IPS-NIHi11 (cell line): ENCODE measurements at places on chromosomes 12 and 14.

- no peak for DNase-seq
Measured at GRCh38 chr12:73185403-73185802, 913.2 kb downstream of the TRHDE start.

- no peak for DNase-seq
Measured at GRCh38 chr12:31651893-31652521, 7.5 kb upstream of the ETFBKMT start.

DNA sequence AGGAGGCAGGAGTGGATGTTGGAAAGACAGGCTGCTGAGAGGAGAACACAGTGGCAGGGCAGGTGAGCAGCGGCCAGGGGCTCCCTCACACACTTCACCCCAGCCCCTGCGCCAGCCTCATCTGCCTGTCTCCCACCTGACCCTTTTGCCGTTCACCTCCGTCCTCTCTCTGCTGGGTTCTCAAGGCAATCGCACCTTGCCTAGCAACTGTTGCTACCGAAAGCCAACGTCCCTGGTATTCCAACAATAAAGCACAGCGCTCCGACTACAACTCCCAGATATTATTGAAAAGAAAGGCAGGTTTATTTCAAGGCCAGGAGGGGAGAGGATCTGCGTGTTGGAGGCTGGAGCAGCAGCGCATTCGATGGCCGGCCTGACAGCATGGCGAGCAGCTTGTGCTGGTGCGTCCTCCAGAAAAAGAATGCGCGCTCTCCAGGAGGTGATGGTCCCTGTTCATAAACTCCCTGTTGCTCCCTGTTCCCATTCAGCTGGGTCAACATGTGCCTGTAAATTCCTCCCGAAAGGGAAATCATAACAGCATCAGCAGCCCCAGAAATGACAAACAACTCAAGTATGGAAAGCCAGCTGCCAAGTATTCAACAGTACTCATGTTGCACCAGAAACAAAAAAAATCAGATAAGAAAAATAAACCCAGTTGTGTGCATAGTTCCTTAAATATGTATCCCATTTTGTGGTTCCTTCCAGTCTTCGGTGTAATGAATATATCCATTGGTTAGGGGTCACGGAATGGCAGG is 153.0 kb upstream of the DIO3 start:
- no peak for DNase-seq

- DNase-seq: peak; percentile 69
Measured at GRCh38 chr14:90513161-90514014, 116.6 kb downstream of the CALM1 start.

GRCh38 chr14:23435543-23436326 is at the start of gene MYH7:
Gene MYH7 (minus strand): TSS chr14:23435660. CDS start chr14:23433732, 1,928 bp downstream.
- DNase-seq: no peak

DNA sequence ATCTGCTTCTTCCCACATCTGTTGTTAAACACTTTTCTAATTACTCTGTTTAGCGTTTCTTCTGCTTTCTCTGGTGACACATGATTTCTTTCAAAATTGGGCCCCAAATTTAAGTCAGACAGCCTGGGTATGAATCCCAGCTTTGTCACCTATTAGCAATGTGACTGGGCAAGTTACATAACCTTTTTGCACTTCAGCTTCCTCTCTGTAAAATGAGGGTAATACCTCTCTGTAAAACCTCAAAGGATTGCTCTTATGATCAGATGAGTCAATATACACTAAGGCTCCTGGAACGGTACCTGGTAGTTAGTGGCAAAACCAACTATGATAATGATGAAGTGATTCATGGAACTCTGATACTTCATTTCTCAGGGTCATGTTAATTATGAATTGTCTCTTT is 33.0 kb downstream of the E2F7 start:
- DNase-seq: no peak

DNA sequence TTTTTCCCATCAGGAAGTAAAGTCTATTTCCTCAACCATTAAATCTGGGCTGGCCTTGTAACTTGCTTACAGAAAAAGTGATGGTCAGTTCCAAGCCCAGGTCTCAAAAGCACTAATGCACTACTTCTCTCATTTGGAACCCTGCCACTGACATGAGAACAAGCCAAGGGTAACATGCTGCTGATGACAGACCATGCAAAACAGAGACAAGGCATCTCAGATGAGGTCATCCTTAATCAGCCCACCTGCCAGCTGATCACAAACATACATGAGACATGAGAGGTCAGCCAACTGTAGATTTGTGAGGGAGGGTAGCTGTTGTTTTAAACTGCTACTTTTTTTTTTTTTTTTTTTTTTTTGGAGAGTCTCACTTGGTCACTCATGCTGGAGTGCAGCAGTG is 16.2 kb downstream of the TWF1 start:
- DNase-seq: no peak

- DNase-seq: no peak
Measured at GRCh38 chr12:96520767-96521166, 31.4 kb downstream of the CFAP54 start.

DNA sequence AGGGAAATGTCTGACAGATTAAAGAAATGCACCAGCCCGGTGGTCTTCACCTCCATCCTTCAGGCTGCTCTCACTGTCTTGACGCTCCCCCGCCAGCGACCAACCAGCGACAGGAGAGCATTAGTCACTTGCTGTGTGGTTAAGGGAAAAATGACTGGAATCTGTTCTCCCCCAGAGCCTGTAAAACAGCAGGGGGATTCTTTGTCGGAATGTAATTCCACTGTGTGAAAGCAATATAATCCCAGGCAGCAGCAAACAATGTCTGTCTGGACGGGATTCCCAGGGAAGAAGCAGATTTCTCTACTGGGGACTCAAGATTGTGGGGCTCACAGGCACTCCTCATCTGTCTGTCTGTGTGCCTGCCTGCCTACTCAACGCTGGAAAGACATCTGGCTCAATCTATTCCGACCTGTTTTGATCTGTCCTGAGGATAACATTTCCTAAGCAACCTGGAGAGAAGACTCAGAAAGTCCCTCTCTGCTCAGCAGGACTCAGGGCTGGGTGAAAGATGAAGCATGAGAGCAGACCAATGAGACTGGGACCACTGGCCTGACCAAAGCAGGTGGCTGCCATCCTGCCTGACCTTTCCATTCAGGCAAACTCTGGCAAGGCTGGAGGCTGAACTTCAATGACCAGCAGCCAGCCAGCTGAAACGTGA is 54.6 kb downstream of the NUAK1 start:
- DNase-seq: peak; percentile 74

- no peak for DNase-seq
Measured at GRCh38 chr12:110825530-110825929, 21.3 kb upstream of the CCDC63 start.

DNA sequence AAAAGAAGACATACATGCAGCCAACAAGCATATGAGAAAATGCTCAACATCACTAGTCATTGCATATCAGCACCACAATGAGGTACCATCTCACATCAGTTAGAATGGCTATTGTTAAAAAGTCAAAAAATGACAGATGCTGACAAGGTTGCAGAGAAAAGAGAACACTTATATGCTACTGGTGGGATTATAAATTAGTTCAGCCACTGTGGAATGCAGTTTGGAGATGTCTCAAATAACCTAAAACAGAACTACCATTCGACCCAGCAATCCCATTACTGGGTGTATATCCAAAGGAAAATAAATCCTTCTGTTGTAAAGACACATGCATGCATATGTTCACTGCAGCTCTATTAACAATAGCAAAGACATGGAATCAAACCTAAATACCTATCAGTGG is 238.4 kb downstream of the KCNC2 start:
- no peak for DNase-seq

DNA sequence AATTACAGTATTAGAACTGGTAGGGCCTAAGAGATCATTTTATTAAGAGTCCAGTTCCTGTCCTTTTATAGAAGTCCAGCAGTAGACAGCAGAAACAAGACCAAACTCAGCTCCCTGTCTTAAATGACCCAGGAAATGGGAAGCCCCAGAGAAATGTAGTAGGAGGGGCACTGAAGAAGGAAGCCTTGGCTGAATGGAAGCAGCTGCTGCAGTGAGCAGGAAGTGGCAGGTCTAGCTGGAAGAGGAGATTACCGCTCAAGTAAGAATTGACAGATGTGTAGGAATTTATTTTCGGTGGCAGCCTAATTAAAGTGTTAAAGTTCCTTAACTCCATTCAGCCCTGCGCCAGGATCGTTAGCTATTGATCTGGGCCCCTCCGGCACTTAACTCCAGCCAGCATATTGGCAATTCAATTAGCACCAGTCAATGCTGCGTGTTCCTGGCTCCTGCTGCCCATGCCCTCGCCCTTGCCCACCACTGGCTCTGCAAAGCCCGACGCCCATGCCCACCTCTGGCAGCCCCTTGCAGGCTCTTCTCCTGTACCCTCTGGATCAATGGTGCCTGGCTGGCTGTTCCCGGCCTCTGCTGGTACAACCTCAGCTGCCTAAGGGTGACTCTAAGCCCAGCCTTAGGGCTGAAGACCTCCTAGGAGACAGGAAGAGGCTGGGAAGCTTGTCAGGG is 21.1 kb downstream of the ZFHX2 start:
- no peak for DNase-seq

DNA sequence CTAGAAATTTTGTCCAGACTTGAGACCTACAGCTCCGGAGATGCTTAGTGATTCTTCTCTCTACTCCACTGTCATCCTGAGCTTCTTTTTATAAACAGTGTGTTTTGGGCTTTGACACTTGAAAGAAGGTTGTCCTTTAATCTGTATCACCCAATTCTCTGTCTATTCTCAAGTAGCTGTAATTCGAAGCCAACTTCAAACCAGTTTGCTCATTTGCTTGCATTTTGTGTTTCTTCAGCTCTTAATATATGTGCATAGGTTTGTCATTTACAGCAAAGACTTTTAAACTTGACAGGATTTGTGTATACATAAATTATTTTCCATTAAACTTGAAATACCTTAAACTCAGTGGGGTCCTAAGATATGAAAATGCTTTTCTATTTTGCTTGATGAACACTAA is 16.4 kb upstream of the MYBPC1 start:
- DNase-seq: no peak

- DNase-seq: no peak
Measured at GRCh38 chr14:105476831-105477659, 2.4 kb downstream of the CRIP2 start.

- DNase-seq: no peak
Measured at GRCh38 chr14:52307905-52308304, 6.2 kb upstream of the PTGER2 start.

DNA sequence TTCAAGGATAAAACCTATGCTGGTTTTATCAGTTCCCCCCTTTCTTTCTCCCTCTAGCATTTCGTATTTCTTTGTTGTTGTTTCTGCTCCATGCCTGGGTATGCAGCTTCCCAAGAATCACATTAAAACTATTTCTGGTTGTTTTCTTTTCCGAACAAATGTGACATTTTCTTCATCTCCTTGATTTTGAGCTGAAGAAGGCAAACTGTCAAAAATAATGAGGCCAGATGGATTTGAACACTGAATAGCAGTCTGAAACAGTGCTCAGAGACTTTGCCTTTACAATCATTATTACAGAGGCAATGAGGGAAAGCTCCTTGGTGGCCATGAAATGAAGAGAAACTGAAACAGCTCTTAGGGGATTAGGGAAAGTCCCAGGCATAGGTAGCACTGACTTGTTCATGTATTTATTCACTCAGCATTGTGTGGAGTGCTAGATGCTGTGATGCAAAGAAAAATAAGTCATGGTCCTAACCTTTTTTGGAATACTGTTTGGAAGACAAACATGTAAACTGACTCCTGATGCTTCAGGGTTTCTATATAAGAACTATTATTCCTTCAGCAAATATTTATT is 319.5 kb downstream of the FUT8 start:
- no peak for DNase-seq

DNA sequence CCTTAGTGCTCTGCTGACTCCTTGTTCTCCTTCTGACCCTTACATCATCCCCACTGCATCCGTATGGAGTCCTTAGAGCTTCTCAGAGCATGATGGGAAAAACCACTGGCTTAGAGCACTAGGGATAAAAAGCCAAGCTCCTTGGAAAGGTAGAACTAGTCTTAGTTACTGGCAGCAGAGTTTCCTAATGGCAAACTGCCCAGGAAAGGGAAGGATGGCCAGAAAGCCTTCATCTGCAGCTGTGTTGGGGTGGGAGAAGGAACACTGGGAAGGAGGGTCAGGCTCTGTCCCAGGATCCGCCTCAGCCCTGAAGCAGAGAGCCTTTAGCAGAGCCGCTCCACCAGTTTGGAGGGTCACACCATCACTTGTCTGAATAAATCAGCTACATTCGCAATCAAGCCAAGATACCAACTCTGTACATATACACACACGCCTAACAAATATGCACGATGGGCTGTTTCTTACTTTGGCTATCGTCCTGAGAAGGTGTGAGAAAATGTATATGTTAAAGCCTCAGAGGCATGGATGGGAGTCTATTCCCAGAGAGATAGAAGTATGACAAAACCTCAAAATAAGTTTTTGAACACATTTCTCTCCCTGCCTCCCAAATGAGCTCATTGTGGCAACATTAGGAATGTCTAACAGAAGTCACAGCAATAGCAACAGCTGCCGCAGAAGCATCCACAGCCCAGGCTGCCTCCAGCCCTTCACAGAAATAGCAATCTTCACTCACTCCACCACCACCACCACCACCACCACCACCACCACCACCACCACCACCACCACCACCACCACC is 18.6 kb upstream of the GALNT8 start:
- no peak for DNase-seq

GRCh38 chr14:54728700-54729527 is 162.0 kb downstream of the SAMD4A start:
- no peak for DNase-seq

GRCh38 chr12:41234692-41235091 is 46.6 kb downstream of the PDZRN4 start:
- DNase-seq: no peak

DNA sequence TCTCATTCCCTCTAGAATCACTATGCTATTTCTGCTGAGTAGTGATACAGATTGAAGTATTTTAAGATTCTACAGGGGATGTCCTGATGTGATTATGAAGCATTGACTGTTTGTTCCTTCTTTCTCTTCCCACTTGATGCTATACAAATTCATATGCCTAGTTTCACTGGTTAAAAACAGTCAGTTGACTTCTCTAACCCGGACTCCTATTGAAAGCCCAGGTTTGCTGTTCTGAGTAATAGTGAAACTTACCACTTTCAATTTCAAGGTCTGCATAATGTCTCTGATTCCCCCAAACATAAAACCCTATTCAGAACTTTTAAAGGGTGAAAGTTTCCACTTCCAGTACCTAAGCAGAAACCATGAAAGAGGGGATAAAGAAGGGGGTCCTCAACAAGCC is 117.7 kb upstream of the RPL10L start:
- no peak for DNase-seq

- no peak for DNase-seq
Measured at GRCh38 chr12:96878704-96879103, 28.4 kb upstream of the NEDD1 start.

GRCh38 chr14:76901171-76902055 is 75.2 kb downstream of the LRRC74A start:
- no peak for DNase-seq

DNA sequence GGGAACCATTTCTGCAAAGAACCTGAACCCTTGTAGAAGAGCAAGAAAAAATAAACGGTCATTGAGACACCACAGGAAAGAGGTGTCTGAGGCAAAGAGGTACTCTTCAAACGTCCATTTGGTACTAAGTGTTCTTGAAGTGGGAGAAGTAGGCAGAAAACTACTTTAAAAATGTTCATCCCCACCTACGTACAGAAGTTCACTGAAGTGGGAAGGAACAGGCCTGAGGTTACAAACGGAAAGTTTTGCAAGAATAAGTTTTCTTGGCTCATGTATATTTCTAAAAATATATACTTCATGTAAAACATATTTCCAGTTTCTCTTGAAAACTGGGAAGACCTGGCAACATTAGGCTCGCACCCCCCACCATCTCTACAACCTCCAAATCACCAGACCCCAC is 61.2 kb downstream of the STXBP6 start:
- DNase-seq: no peak
